ENCODE measurements at places on chromosomes 3 and 15. TPM values are rescaled to one million over a fixed set of nuclear protein-coding genes. Genes with fewer than 3 reads are reported as not detected.

Gene PXYLP1
- total RNA-seq, result 16.7 TPM

Gene SCAMP5
- total RNA-seq, result 6.6 TPM

DNA sequence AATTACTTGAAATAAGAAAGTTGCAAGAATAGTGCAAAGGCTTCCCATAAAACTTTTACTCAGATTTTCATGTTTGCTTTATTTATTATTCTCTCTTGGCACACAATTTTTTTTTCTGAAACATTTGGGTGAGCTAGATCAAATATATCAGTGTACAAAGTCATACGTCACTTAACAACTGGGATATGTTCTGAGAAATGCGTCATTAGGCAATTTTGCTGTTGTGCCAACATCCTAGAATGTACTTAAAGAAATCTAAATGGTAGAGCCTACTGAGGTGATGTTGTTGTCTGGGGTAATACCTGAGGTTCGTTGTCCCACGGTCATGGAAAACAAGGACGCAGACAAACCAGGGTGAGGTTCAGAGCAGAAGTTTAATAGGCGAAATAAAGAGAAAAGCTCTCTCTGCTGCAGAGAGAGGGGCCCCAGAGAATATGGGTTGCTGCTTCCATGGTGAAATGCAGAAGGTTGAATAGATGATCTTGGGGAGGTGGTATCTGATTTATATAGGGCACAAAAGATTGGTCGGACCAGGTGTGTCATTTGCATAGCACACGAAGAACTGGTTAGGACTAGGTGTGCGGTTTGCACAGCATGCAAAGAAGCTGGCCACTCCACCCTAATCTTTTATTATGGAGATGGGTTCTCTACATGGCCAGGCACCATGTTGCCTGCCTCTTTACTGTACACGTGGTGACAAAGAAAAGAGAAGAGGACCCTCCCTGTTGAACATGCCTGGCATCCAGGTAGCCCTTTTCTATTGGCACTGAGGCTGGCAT lies 8.8 kb upstream of the GRAMD1C start:
- H3K27ac ChIP-seq, result no peak overlapping the region
- no peaks in the 10 kb centered on the region for H3K36me3 ChIP-seq
- no peak for DNase-seq

DNA sequence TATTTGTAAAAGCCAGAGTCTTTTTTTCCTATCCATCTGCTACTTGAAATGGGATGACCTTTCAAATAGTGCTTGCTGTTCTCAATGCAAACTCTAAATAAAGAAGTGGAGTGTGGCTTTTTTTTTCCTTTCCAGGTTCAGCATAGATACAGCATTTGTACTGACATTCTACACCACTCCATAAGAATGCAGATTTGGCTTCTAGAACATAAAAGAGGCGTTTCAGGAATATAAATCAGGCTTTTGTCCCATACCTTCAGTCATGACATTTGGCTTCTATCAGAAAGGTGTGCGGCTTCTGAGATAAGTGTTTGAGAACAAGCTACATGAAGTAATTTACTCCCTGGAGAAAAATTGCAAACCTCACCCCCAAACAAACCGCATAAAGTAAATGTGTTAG lies 553.1 kb downstream of the FHIT start:
- no peak overlapping the region for H3K27ac ChIP-seq
- no peak for DNase-seq
- no peaks in the 10 kb centered on the region for H3K27me3 ChIP-seq

- no peaks in the 10 kb centered on the region for H3K36me3 ChIP-seq
- H3K4me1 ChIP-seq, result peaks cover 9% of the 10 kb centered on the region
- no peak overlapping the region for H3K4me3 ChIP-seq
- no peak for DNase-seq
Observed at GRCh38 chr3:124592658-124593441, 137.4 kb upstream of the UMPS start.

Gene ASB14
- not detected for total RNA-seq

Gene DUOXA2
- 1.5 TPM for total RNA-seq

Gene SPTSSB
- total RNA-seq, result 2.9 TPM

DNA sequence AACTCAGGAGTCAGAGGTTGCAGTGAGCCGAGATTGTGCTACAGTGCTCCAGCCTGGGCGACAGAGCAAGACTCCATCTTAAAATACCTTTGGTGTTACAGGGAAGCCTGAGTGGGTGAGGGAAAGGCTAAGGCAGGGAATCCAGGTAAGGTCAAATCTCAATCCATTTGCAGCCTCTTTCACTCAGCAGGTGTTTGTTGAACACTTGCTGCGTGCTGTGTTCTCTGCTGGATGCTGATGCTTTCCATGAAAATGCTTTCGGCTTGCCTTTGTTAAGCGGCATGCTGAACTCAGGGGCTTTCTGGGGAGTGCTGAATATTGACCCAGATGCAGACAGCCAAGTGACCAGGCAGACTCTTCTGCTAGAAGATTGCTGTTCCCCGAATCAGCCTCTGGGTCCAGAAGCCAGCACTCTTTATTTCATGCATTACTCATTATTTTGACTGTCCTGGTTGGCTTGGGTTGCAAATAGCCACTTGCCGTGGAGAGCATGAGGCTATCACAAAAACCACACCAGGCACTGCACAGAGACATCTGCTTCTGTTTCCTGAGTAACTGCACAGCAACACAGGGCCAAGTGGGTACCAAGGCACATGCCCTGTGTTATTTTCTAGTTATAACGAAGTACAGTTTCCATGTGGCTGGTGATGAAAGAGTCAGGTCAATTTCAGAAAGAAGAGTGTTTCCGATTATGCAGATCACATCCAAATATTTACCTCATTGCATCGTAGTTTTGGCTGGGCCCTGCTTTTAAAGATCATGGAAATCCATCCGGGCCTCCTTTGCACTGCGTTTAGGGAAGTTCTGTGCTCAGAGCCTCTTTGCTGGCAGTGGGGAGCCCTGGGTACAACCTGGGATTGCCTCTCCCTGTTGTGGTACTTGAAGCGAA lies 88.6 kb downstream of the THSD4 start:
- H3K27me3 ChIP-seq, result no peaks in the 10 kb centered on the region
- no peak overlapping the region for H3K4me3 ChIP-seq
- H3K27ac ChIP-seq, result no peak overlapping the region
- no peaks in the 10 kb centered on the region for H3K36me3 ChIP-seq
- peaks cover 7% of the 10 kb centered on the region for H3K4me1 ChIP-seq

DNA sequence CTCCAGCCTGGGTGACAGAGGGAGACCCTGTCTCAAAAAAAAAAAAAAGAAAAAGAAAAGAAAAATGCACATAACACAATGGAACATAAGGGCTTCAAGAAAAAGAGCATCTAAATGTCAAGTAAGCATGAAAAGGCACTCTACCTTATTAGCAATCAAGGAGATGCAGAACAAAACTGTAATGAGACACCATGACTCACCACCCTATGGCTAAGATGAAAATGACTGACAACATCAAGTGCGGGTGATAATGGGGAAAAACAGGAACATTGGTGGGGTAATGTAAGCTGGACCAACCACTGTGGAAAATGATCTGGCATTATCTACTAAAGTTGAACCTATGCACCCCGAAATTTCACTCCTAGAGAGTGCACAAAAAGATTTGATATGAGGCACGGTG lies 19.6 kb upstream of the NSMCE3 start:
- no peaks in the 10 kb centered on the region for H3K27me3 ChIP-seq
- DNase-seq, result no peak
- no peaks in the 10 kb centered on the region for H3K36me3 ChIP-seq
- H3K4me1 ChIP-seq, result no peaks in the 10 kb centered on the region
- no peak overlapping the region for H3K4me3 ChIP-seq

- no peaks in the 10 kb centered on the region for H3K36me3 ChIP-seq
- no peak for DNase-seq
- no peak overlapping the region for H3K4me3 ChIP-seq
- no peak overlapping the region for H3K27ac ChIP-seq
- peaks cover 28% of the 10 kb centered on the region for H3K4me1 ChIP-seq
- no peaks in the 10 kb centered on the region for H3K27me3 ChIP-seq
Observed at GRCh38 chr15:80171787-80172186, 19.0 kb downstream of the FAH start.

Gene TF
- total RNA-seq, result 2.9 TPM

Gene SERPINI1
- total RNA-seq, result 13.8 TPM

- peak; percentile 37 for DNase-seq
Observed at GRCh38 chr3:51396401-51396800, 5.3 kb downstream of the RBM15B start.
